CD4-positive, CD25-positive, alpha-beta regulatory T cell (primary cell): ENCODE measurements at places on chromosomes 6 and 20.

DNA sequence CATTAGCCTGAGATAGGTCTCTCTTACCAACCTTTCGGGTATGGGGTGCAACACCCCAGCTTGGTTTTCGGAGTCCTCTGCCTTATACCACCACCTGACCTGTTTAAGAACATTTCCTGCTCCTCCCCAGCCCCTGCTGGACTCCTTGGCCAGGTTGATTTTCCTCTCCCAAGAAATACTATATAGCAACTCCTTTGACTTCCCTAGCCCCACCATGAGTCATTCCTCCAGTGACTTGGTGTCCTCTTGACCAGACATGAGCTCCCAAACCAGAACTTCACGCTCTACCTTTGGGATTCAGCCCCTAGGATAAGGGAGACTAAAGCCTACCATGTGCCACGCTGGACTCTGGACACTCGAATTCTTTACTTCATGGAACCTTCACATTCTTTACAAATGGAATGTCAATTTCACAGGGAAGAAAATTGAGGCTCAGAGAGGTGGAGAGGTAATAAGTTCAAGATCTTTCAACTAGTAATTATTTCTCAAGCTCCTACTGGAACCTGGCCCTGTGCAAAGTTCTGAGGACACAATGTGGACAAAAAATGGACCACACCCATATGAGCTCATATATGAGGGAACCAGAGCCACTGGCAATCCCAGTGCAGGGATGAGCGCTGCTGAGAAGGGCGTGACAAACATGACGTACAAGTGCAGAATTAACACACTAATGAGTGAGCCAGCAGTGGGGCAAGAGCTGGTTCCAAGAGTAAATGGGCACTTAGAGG, 48.2 kb downstream of the SIRPA start:
- DNase-seq, result no peak
- no peak overlapping the region for H3K4me3 ChIP-seq
- no peaks in the 10 kb centered on the region for H3K36me3 ChIP-seq
- no peak overlapping the region for H3K27ac ChIP-seq
- no peaks in the 10 kb centered on the region for H3K4me1 ChIP-seq
- peaks cover 7% of the 10 kb centered on the region for H3K27me3 ChIP-seq

GRCh38 chr20:41147767-41148191, 10.4 kb downstream of the PLCG1 start:
- H3K27me3 ChIP-seq, result no peaks in the 10 kb centered on the region
- H3K4me3 ChIP-seq, result peak overlapping the region; percentile 55
- peak overlapping the region; percentile 87 for H3K27ac ChIP-seq
- peaks cover 100% of the 10 kb centered on the region for H3K4me1 ChIP-seq
- H3K36me3 ChIP-seq, result peaks cover 7% of the 10 kb centered on the region

- no peaks in the 10 kb centered on the region for H3K27me3 ChIP-seq
- H3K36me3 ChIP-seq, result no peaks in the 10 kb centered on the region
- H3K4me1 ChIP-seq, result peaks cover 11% of the 10 kb centered on the region
Measured at GRCh38 chr20:5531318-5532081, 214.7 kb upstream of the PROKR2 start.

GRCh38 chr20:45857882-45858216, 435 bp downstream of the ZSWIM3 start:
- no peaks in the 10 kb centered on the region for H3K27me3 ChIP-seq
- peak overlapping the region; percentile 91 for H3K27ac ChIP-seq
- peaks cover 11% of the 10 kb centered on the region for H3K36me3 ChIP-seq
- peak; percentile 76 for DNase-seq
- peaks cover 39% of the 10 kb centered on the region for H3K4me1 ChIP-seq
